Trophoblast cell (in vitro differentiated cells and primary cell): ENCODE measurements at places on chromosomes 7 and 10.
A peak's percentile ranks its signal among the peaks of the same experiment; 100 is the strongest.

- no peaks in the 10 kb centered on the region for H3K27me3 ChIP-seq
- no peak for DNase-seq
- no peaks in the 10 kb centered on the region for H3K4me1 ChIP-seq
Observed at GRCh38 chr7:13778967-13779366, 210.5 kb downstream of the ETV1 start.

DNA sequence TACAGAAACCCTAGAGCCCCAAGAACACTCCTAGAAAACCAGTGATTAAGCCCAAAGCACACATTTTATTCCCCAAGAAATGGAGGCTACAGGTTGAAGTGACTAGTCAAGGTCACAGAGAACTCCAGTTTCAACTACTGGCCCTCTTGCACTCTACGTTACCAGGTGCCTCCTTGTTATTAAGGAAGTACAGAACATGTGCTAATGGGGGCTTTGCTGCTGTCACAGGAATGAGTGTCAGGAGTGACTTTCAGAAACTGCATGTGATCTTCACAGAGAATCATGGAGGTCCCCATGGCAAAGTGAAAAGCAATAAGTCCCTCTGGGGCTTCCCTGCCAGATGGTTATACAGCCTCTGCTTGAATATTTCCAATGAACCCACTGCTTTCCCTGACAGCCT lies 19.3 kb downstream of the JAZF1 start:
- H3K4me3 ChIP-seq: no peak overlapping the region
- no peaks in the 10 kb centered on the region for H3K27me3 ChIP-seq
- no peak overlapping the region for H3K27ac ChIP-seq
- DNase-seq: no peak

DNA sequence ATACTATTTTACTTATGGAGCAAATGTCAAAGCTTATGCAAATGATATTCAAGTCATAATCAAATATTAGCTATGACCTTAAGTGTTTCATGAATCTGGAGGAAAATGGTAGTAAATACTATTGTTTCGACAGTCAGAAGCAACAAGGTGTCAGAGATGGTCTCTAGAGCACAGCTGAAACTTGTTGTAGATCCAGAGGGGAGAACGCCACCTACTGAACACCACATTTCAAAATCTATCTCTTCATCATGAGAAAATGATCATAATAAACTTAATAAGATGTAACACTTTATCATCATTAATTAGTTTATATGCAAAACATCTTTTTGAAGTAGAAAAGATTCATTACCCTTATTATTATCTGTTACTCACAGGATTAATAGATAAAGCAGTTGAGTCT lies 418.7 kb downstream of the GATA3 start:
- no peaks in the 10 kb centered on the region for H3K36me3 ChIP-seq
- H3K4me1 ChIP-seq: no peaks in the 10 kb centered on the region

- no peak overlapping the region for H3K4me3 ChIP-seq
- no peak overlapping the region for H3K27ac ChIP-seq
- no peaks in the 10 kb centered on the region for H3K36me3 ChIP-seq
- H3K4me1 ChIP-seq: peaks cover 7% of the 10 kb centered on the region
Observed at GRCh38 chr10:71881647-71882355, 30.8 kb upstream of the PSAP start.

DNA sequence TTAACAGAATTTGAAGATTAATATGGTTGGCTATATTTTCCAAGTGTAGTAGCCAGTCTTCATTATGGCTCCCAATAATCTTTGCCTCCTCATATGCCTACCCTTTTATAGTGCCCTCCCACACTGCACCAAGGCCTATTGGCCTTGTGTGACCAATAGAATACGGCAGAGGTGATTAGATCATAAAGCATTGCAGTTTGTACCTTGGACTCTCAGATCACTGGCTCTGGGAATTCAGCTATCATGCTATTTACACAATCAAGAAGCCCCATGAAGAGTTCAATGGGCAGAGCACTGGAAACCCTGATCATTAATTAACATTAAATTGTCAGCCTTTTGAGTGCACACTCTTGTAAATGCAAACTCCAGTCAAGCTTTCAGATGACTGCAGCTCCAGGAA lies 154.5 kb upstream of the MAGI2 start:
- H3K4me3 ChIP-seq: no peak overlapping the region
- H3K36me3 ChIP-seq: no peaks in the 10 kb centered on the region
- H3K4me1 ChIP-seq: peaks cover 2% of the 10 kb centered on the region
- no peaks in the 10 kb centered on the region for H3K27me3 ChIP-seq

DNA sequence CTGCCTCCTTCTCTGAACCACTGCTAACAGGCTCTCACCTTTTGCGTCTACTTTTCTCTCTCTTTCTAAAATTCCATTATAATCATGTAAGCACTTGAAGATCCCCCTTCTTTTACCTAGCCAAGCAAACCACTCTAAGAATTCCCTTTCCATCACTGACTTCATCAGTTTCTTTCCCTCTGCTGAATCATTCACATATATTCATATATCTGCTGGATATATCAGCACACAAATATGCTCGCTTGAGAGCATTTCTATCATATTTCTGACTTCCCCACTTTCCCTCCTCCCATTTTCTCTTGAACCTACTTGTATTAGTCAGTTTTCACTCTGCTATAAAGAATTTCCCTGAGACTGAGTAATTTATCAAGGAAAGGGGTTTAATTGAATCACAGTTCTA lies 84.2 kb upstream of the LRRN3 start:
- no peaks in the 10 kb centered on the region for H3K4me1 ChIP-seq

GRCh38 chr10:52890281-52890680 lies 117.7 kb upstream of the MBL2 start:
- no peak overlapping the region for H3K4me3 ChIP-seq
- no peak overlapping the region for H3K27ac ChIP-seq
- H3K27me3 ChIP-seq: no peaks in the 10 kb centered on the region
- H3K4me1 ChIP-seq: peaks cover 6% of the 10 kb centered on the region

- no peak overlapping the region for H3K4me3 ChIP-seq
- peaks cover 1% of the 10 kb centered on the region for H3K36me3 ChIP-seq
- DNase-seq: no peak
- H3K27ac ChIP-seq: no peak overlapping the region
- H3K27me3 ChIP-seq: no peaks in the 10 kb centered on the region
Observed at GRCh38 chr7:43602256-43602655, 19.3 kb downstream of the STK17A start.

GRCh38 chr7:117435475-117436043 lies 8.3 kb upstream of the ASZ1 start:
- no peak for DNase-seq
- no peaks in the 10 kb centered on the region for H3K36me3 ChIP-seq
- no peak overlapping the region for H3K27ac ChIP-seq

DNA sequence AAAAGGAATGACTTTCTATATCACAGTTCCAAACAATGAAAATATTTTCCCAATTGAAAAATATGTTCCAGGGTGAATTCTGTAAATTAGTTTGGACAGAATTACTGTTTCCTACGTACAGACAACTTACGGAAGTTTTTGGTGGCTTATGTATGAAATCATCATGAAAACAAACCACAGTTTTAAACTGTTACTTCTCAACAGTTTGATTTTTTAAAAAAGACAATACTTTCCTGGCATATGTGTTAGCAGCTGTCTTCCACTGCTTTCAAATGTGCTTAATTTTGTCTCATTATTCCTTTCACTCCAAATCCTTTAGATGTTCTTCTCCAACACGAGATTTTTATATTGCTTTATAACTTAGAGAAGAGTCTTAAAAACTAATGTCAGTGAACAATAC lies 56.2 kb downstream of the SEMA3A start:
- H3K27ac ChIP-seq: no peak overlapping the region
- H3K27me3 ChIP-seq: no peaks in the 10 kb centered on the region
- H3K4me1 ChIP-seq: peaks cover 1% of the 10 kb centered on the region
- DNase-seq: no peak

- DNase-seq: peak; percentile 79
- no peaks in the 10 kb centered on the region for H3K27me3 ChIP-seq
- no peak overlapping the region for H3K27ac ChIP-seq
- no peak overlapping the region for H3K4me3 ChIP-seq
- H3K4me1 ChIP-seq: no peaks in the 10 kb centered on the region
- H3K36me3 ChIP-seq: no peaks in the 10 kb centered on the region
Observed at GRCh38 chr10:15180736-15181135, 12.2 kb upstream of the NMT2 start.

DNA sequence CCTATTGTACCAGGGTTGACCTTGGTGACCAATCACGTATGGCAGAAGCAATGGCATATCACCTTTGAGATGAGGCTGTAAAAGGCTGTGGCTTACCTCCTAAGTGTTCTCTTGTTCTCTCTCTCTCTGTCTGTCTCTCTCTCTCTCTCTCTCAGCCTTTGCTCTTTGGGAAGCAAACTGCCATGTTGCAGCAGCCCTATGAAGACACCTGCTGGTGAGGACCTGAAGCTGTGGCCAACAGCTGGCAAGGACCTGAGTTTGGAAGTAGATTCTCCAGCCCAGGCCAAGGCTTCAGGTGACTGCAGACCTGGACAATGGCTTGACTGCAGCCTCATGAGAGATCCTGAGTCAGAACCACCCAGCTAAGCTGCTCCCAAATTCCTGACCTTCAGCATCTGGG lies 161.4 kb downstream of the GPAM start:
- no peak for DNase-seq
- no peaks in the 10 kb centered on the region for H3K27me3 ChIP-seq
- H3K36me3 ChIP-seq: no peaks in the 10 kb centered on the region
- H3K4me3 ChIP-seq: no peak overlapping the region

DNA sequence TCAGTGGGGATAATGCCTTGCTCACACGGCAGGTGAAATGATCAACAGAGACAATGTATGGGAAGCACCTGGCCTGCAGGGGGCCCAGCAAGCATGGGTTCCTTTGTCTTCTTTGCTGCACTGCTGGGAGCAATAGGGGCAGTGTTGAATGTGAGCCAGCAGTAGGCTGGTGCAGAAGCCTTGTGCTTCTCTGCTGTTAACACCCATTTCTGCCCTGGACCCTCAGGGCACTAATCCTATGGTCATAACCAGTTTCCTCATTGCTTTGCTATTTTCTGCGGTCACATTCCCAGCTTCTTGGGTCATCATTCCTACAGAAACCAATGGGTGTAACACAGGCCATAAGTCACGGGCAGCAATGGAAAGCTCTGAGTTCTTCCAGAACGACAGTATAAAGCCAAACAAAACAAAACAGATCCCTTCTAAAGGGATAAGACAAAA lies 10.9 kb upstream of the LGI1 start:
- H3K27ac ChIP-seq: no peak overlapping the region
- no peak overlapping the region for H3K4me3 ChIP-seq
- no peaks in the 10 kb centered on the region for H3K27me3 ChIP-seq

GRCh38 chr10:124056337-124056980 lies 36.9 kb downstream of the CHST15 start:
- DNase-seq: no peak
- H3K4me1 ChIP-seq: no peaks in the 10 kb centered on the region
- H3K27ac ChIP-seq: no peak overlapping the region
- H3K36me3 ChIP-seq: no peaks in the 10 kb centered on the region
- H3K4me3 ChIP-seq: no peak overlapping the region

DNA sequence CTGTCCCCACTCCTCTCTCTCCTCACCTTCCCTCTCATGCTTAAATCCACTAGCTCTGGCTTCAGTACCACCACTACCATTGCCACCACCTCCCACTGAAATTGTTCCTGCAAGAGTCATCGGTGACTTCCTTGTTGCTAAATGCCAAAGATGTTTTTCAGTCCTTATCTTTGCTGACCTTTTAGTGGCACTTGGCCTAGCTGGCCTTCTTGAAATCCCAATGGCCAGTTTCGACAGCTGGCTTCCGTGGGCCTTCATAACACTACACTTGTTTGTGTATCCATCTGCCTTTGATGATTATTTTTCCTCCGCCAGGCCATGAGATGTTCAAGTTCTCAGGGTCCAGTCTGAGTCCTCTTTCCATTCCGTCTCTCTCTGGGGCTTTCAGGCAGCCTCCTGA lies 118.2 kb upstream of the NANOS1 start:
- H3K4me3 ChIP-seq: no peak overlapping the region
- no peaks in the 10 kb centered on the region for H3K4me1 ChIP-seq
- H3K27ac ChIP-seq: no peak overlapping the region
- DNase-seq: peak; percentile 87
- no peaks in the 10 kb centered on the region for H3K36me3 ChIP-seq

DNA sequence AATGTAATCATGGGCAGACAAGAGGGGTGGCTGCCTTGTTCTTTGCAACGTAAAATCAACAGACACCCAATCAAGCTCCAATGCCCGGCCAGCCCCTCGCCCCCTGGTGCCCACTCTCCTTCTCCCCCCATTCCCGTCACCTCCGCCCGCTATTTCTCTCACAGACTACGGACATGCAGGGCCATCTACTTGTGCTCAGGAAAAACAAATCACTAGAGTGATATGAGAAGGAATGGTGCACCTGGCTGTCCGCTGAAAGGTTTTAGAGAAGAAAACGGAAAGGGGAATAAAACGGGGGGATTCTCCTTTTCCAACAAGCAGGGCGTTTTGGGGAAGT lies 396 bp downstream of the GRM8 start:
- no peaks in the 10 kb centered on the region for H3K36me3 ChIP-seq
- no peak for DNase-seq
- peaks cover 9% of the 10 kb centered on the region for H3K4me1 ChIP-seq
- no peak overlapping the region for H3K4me3 ChIP-seq
- peaks cover 32% of the 10 kb centered on the region for H3K27me3 ChIP-seq
- H3K27ac ChIP-seq: no peak overlapping the region

- DNase-seq: no peak
- no peak overlapping the region for H3K27ac ChIP-seq
- no peaks in the 10 kb centered on the region for H3K27me3 ChIP-seq
- H3K36me3 ChIP-seq: no peaks in the 10 kb centered on the region
Observed at GRCh38 chr10:127836966-127837365, 55.8 kb downstream of the CLRN3 start.

GRCh38 chr10:23354630-23355279 lies 10.2 kb upstream of the C10orf67 start:
- no peaks in the 10 kb centered on the region for H3K36me3 ChIP-seq
- no peaks in the 10 kb centered on the region for H3K27me3 ChIP-seq
- no peak overlapping the region for H3K27ac ChIP-seq
- H3K4me1 ChIP-seq: no peaks in the 10 kb centered on the region
- DNase-seq: no peak
- no peak overlapping the region for H3K4me3 ChIP-seq

DNA sequence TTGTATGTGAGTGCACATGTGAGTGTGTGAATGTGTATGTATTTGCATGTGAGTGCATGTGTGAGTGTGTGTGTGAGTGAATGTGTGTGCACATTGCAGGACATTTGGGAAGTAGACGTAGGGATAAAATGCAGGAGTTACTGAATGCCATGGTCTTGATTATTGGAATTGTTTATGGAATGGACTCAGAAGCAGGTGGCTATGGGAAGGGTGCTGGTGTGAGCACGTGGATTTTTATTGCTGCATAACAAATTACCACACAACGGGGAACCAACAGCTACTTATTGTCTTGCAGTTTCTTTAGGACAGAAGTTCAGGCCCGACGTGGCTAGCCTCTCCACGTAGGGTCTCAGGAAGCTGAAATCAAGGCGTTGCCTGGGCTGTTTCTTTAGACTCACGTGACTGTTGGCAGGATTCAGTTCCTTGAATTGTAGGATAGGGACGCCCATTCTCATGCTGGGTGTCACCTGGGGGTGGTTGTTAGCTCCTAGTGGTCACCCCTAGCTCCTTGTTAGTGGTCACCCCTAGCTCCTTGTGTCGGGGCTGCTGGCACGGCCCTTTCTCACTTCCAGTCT lies 48.3 kb upstream of the ZNF32 start:
- no peak overlapping the region for H3K4me3 ChIP-seq
- H3K27ac ChIP-seq: no peak overlapping the region
- H3K27me3 ChIP-seq: no peaks in the 10 kb centered on the region
- H3K36me3 ChIP-seq: no peaks in the 10 kb centered on the region
- no peak for DNase-seq

- H3K27me3 ChIP-seq: no peaks in the 10 kb centered on the region
- peaks cover 11% of the 10 kb centered on the region for H3K4me1 ChIP-seq
- peak within 1 kb of the TSS; percentile 81 for H3K4me3 ChIP-seq
- peak; percentile 86 for DNase-seq
Observed at GRCh38 chr7:30771174-30771879, at the start of gene MINDY4. TSS of gene MINDY4 (plus strand) at chr7:30771417. CDS start at chr7:30771494, 77 bp downstream.
